ENCODE measurements at places on chromosomes 1 and 21.
A peak's percentile ranks its signal among the peaks of the same experiment; 100 is the strongest.

DNA sequence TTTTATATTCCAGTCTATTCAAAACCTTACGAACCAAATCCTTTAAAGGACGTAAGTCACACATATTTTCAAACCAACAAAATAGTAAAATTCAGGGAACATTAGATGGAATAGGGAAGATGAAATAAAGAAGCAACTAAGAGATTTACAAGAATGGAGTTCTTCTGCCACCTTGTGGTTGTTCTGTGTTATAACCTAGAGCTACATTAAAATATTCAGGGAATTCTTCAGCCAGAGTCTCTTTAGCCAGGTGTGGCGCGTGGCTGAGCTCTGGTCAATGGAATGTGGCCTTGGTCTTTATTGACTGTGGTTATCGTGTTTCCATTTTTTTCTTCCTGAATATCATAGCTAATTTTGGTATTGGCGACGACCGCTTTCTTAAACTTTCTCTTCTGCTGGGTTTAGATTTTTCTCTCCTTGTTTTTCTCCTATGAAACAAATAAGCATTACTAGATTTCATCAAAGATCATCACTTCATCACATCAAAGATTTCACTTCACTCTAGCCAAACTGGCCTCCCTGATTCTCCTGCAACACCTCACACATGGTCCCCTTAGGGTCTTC is 221.3 kb downstream of the MRPL39 start:
- peak; percentile 83 for DNase-seq

DNA sequence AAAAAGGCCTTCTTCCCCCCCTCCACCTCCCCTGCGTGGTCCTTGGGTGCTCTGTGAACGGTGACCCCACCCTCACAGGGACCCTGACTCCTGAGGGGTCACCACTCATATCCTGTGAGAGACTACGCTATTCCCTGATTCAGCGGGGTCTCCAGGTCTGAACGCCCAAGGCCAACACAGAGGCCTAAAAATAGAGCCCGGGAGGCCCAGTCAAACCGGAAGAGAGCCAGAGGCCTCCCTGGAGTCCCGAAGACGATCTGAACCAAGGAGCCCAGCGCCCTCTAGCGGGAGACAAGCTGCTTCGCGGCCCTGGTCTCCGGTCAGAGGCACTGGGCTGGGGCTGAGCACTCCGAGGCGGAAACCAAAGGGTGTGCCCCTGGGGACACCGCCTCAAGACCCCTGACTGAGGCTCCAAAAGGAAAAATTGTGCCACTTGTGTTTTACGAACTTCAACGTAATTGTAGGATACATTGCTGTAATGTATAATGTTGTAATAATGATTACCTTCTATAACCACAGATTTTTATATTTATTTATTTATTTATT is 42.4 kb upstream of the PSEN2 start:
- DNase-seq = peak; percentile 97

- DNase-seq = no peak
Measured at GRCh38 chr1:201142849-201143725, 11.2 kb downstream of the TMEM9 start.

- no peak for DNase-seq
Measured at GRCh38 chr21:45226540-45227326, 61.0 kb downstream of the POFUT2 start.
